Cardiac septum (tissue), 1 donor: ENCODE measurements at places on chromosomes 12 and 14. TPM values are rescaled to one million over a fixed set of nuclear protein-coding genes. Genes with fewer than 3 reads are reported as not detected.

The CMA1 gene
- total RNA-seq = 0.46 TPM

The STYK1 gene
- total RNA-seq = 0.16 TPM

The P2RX2 gene
- not detected for total RNA-seq

The TAS2R19 gene
- 1.5 TPM for total RNA-seq

GRCh38 chr14:105211086-105211757 lies 30.1 kb upstream of the NUDT14 start:
- no peak for DNase-seq

DNA sequence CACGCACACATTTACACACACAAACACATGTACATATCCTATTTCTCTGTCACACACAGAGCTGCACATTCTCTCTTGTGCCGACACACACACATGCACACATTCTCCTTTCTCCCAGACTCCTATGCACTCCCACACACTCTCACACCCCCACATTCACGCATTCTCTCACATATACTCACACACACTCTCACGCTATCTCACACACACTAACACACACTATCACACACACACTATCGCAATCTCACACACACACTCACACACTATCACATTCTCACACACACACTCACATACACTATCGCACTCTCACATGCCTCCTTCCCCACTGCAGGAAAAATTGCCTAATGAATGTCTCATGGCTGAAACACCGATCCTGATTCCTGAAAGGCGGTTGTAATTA lies 450.7 kb downstream of the AACS start:
- no peak for DNase-seq

DNA sequence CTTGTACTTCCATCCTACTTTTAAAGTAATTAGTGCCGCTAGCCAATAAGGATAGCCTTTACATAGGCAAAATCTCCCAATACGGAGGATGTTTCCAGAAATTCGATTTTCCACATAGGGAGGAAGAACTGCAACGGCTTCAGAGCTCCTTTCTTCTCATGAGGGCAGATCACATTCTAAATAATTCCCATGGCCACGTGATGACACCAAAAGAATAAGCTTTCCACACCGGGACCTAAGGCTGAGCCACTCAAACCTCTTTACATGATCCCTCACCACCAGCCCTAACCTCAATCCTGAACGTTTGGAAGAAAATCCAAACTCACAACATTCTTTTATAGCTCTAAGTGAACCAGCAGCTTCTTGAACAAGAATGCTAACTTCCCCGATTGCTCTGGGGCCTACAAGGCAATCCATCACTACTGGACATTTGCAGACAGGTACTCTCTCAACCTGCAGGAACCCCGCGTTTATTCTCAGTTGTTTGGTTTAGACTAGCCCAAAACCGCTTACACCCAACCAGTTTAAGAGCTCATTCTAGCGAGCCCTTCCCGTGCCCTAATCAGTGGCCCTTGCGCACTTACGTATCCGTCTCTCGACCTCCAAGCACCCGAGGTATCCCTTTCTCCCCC lies 884 bp downstream of the CAPRIN2 start:
- DNase-seq = no peak

DNA sequence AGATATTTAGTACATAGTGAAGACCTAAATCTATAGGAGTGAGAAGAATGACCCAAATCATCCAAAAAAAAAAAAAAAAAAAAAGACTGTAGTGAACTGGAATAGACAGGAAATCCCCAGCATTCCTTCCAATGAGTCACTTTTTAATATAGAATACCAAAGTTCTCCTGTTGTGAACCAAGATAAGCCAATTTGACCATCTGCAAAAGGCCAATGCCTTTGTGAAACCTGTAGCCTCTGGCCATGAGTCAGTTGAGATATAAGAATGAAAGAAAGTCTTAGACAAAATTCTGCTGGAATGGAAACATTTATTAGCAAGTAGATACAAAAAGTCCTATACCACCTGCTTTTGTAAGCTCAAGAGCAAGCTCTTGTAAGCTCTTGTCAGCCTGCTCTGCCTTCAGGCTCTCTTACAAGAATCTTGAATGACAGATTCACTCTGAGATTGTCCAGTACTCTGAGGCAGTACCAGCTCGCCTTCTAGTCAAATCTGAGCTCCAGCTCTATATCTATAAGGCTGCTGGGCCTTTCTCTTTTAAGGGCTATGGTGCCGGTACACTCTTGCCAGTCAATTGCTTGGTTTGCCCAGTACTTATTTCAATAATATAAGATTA lies 243.0 kb upstream of the TMTC1 start:
- no peak for DNase-seq

DNA sequence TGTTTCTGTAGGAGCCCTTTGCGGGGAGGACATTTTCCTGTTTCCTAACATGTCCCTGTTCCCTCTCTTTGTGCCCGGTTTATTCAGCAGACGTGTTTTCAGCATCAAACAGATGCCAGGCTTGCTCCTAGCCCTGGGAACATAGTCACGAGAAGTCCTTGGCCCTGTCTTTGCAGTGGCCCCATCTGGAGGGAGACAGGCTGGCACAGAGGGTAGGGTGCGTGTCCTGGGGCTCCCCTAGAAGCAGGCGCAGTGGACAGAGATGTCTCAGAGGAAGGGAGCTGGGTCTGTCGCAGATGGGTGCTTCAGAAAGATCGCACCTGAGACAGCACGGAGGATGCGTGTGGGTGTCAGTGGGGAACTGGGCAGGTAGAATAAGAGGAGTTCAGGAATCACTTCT lies 75.0 kb upstream of the DYNC1H1 start:
- no peak for DNase-seq

DNA sequence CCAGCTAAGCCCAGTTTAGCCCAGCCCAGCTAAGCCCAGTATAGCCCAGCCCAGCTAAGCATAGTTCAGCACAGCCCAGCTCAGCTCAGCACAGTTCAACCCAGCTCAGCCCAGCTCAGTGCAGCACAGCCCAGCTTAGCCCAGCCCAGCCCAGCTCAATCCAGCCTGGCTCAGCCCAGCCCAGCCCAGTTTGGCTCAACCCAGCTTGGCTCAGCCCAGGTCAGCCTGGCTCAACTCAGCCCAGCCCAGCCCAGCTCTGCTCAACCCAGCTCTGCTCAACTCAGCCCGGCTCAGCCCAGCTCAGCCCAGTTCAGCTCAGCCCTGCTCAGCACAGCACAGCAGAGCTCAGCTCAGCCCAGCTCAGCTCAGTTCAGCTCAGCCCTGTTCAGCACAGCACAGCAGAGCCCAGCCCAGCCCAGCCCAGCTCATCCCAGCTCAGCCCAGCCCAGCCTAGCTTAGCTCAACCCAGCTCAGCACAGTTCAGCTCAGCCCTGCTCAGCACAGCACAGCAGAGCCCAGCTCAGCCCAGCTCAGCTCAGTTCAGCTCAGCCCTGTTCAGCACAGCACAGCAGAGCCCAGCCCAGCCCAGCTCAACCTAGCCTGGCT lies 330.9 kb downstream of the TMEM121 start:
- DNase-seq = peak; percentile 71

DNA sequence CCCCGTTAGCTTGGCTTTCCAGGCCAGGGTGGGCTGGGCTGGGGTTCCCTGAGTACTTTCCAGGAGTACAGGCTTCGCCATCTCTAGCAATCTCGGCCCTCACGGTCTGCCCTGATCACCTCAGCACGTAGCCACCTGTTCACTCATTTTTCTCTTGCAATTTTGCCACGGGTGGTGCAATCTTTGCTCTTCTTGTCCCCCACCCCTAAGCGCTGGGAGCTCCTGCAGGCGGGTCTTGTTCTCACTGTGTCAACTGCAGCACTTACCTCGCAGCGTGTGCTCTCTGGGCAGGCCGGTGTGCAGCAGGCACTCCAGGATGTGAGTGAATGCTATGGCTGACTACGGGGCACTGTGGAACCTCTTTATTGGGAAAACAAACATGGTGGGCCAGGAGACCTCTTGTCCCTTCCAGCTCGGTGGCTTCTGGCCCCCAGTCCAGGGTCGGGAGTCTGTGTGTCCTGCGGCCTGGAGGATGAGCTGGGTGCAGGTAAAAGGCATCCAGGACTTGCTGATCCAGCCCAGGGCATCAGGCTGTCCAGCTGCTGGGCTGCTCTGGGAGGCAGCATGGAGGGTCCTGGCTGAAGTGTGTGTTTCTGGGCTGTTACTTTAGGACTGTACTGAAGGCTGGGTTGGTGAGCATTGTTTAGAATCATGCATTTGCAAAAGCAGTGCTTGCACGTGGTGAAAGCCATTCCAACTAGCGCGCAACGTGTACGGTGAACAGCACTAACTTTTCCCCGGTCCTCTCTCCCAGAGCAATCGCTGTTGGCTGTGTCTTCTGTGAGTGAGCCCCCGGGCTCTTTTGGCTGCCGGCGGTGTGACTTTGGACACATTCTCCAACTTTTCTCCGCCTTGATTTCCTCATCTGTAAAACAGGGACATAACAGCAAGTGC lies 1.5 kb upstream of the ULK1 start:
- DNase-seq = no peak

DNA sequence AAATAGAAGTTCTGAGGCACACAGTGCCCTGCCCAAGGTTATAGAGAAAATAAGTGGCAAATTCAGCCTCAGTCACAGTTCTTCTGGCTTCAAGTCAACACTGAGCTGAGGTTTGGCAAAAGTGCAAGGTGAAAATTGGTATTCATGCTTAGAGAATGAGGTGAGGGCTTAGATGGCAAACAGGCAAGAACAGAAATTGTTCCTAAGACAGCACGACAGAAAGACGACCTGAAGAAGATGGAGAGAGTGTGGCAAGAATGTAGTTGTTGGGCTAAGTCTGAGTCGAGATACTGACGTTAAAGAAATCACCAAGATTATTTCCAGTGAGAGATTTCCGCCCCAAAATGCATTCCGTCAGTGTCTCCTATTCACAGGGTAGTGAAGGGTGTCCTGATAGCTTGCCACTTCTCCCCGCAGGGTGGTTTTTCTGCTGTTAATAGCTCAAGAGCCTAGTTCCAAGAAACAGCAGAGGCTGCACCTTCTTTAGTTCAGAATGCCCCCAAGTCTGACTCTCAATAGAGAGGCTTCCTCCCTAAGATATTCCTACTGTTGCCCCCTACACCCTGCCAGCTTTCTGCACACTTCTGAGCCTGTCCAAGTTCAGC lies 260.8 kb upstream of the AMIGO2 start:
- no peak for DNase-seq

DNA sequence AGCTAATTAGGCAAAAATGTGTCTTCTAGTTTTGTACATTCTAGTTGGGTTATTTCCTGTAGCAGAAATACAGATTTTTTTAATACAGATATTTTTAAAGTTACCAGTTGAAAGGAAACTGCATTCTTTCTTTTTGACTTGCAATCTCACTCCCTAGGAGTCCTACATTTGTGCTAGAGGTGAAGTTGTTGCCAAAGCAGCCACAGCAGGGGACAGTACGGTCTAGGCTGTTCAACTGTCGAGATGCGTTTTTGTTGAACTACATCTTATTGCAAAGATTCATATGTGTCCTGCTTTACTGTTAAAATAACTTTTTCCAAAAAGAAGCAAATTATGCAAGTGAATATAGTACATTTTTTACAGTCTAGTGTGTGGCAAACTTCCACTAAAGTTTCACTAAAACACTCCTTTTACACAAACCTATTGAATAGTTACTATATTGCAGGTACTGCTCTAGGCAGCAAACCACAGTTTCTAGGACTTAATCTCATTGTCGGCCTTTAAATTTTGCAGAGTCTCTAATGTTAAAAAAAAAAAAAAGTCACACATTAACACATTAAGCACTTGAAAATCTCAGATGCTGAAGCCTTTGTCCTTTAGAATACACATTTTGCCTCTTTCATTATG lies 30.2 kb upstream of the SRGAP1 start:
- no peak for DNase-seq

- DNase-seq = no peak
These were observed 23.0 kb downstream of the ZFHX2 start for GRCh38 chr14:23528555-23528954.

GRCh38 chr12:49541911-49542505 lies 3.2 kb downstream of the KCNH3 start:
- no peak for DNase-seq

GRCh38 chr12:49825971-49826421 lies 2.2 kb downstream of the NCKAP5L start:
- no peak for DNase-seq

- no peak for DNase-seq
These were observed 4.1 kb upstream of the TUBA1C start for GRCh38 chr12:49260571-49261363.

DNA sequence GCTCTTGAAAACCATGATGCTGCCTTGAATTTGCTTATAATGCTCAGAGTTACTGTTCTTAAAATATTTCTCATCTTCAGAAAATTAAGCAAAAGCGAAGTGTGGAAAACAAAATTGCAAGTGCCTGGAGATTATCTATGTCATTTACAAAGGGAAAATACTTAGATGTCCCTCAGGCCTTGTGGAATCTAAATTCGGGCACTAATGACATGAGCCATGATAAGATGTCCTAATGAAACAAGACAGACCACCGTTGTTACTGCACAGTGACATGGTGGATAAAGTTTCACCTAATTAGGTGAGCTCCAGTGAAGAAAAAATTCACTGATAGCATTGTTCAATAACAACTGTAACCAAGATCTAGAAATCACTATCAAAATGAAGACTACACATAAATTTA lies 30.4 kb downstream of the PPP1R13B start:
- DNase-seq = no peak

GRCh38 chr12:124086299-124086898 lies 113.4 kb downstream of the ZNF664 start:
- DNase-seq = no peak
